HT-29 (cell line): ENCODE measurements at places on chromosomes 11 and 22. TPM values are rescaled to one million over a fixed set of nuclear protein-coding genes. Genes with fewer than 3 reads are reported as not detected.

DNA sequence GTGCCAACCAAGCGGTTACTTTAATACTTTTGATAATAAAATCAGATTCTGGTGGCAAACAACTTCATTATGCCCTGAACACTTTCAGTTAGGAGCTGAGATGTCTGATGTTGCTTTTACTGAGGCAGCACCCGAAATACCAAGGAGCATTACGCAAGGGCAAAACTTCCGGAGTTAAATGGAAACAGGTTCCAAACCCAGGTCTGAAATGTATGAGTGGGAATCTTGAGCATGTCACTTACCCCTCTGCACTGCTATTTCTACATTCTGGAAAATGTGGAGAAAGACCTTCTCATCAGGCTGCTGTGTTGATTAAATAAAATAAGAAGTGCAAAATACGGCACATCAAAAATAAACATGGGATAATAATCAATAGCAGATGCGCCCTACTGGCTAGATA, 315.1 kb downstream of the LARGE1 start:
- no peak for DNase-seq

DNA sequence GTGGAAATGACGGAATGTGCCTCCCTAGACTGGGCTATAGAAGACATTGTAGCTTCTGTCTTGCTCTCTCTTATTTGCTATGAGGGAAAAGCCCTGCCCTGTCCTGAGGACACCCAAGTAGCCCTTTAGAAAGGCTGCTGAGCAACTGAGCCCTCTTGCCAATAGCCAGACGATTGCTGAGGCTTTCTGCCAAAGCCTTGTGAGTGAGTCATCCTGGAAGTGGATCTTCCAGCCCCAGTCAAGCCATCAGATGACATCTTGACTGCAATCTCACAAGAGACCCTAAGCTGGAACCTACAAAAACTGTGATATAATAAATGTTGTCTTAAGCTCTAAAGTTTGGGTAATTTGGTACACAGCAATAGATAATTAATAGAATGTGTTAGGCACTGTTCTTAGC, 3.9 kb upstream of the TRAF6 start:
- DNase-seq, result no peak

DNA sequence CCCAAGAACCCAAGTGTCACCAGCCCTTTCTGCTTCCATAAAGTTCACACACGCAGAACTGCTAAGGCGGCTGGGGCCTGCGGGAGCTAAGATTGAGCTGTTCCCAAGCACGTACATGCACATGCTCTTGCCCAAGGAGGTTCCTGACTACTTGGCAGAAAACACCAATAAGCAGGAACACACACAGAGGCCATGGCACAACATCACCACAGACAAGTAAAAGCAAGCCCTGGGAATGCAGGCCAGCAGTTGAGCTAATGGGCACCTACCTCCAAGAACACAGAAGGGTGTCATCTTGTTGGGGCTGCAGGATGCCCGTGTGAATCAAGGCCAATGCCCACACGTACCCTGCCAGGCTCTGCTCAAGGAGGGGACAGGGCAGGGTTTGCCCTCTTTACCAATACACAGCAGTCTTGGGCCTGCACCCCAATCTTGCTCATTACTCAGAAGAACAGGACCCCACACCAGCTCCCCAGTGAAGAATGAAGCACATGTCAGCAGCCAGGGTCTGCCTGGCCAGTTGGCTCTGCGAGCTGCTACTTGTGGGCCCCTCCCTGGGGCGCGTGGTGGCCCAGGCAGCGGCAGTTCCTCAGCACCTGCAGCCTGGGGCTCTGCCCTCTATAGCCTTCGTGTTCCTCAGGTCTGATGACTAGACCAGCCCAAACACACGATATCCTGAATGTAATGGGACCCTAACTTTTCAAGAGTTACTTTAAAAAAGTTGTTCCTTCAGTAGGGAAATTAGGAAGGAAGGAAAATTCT, 32.3 kb upstream of the CYP2D6 start:
- no peak for DNase-seq

Gene OR8D1
- not detected in 2 replicates for total RNA-seq

- no peak for DNase-seq
Observed at GRCh38 chr11:36381015-36381360, 84.9 kb downstream of the PRR5L start.
